Tibial nerve (tissue), 4 donors: ENCODE measurements at places on chromosomes 12 and 14. TPM values are rescaled to one million over a fixed set of nuclear protein-coding genes. Genes with fewer than 3 reads are reported as not detected.

Gene PGF
- total RNA-seq: 13.2 TPM

Gene TMEM229B
- not detected for total RNA-seq

Gene PLCZ1
- total RNA-seq: not detected

Gene HOXC11
- 0.20 TPM for total RNA-seq

Gene SYT10
- total RNA-seq: 1.8 TPM

DNA sequence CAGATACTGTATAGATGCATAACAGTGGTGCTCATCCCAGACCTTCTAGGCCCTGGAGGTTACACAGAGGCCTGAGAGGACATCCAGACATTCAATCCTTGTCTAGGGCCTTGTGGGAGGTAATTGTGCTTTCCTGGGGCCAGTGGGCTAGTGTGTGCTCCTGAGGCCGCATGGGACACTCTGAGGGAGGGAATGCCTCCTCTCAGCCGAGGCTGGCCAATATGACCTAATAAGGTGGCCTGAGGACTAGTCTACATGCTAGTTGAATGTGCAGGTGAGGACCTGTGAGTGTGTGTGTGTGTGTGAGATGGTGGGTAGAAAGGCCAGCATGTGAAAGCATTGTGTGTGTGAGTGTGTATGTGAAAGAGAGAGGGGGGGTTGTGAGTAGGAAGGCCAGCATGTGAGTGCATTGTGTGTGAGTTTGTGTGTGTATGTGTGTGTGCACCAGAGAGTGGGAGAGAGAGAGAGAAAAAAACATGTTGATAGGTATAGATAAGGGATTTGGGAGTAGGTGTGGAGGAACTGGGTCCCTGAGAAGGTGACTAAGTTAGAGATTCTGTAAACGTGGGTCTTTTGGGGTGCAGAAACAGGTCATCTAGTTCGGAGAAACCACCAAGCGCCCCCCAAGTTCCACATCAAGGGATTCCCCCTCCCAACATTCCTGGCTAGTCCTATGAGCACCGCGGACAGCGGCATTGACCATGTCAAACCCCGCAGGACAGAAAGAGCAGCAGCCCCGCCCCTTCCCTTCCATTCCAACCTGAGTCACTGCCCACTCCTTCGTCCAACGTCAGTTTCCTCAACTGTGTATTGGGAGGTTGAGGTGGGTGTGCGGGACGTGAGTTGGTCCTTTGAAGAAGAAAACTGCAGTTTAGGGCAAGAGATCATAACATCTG lies 9.7 kb upstream of the KRT81 start:
- no peak overlapping the region for H3K27ac ChIP-seq
- H3K27me3 ChIP-seq: peaks cover 8% of the 10 kb centered on the region
- no peak overlapping the region for H3K4me3 ChIP-seq
- DNase-seq: no peak
- H3K36me3 ChIP-seq: no peaks in the 10 kb centered on the region
- no peaks in the 10 kb centered on the region for H3K4me1 ChIP-seq

GRCh38 chr12:74747305-74747704 lies 209.7 kb downstream of the ATXN7L3B start:
- no peak overlapping the region for H3K4me3 ChIP-seq
- H3K4me1 ChIP-seq: no peaks in the 10 kb centered on the region
- no peak for DNase-seq
- H3K36me3 ChIP-seq: no peaks in the 10 kb centered on the region

- H3K27me3 ChIP-seq: no peaks in the 10 kb centered on the region
- H3K27ac ChIP-seq: no peak overlapping the region
- no peak for DNase-seq
- H3K36me3 ChIP-seq: no peaks in the 10 kb centered on the region
These were observed 927.7 kb downstream of the FLRT2 start for GRCh38 chr14:86457481-86458135.
